Femur (tissue), 1 donor: ENCODE measurements at places on chromosomes 3 and 15.

DNA sequence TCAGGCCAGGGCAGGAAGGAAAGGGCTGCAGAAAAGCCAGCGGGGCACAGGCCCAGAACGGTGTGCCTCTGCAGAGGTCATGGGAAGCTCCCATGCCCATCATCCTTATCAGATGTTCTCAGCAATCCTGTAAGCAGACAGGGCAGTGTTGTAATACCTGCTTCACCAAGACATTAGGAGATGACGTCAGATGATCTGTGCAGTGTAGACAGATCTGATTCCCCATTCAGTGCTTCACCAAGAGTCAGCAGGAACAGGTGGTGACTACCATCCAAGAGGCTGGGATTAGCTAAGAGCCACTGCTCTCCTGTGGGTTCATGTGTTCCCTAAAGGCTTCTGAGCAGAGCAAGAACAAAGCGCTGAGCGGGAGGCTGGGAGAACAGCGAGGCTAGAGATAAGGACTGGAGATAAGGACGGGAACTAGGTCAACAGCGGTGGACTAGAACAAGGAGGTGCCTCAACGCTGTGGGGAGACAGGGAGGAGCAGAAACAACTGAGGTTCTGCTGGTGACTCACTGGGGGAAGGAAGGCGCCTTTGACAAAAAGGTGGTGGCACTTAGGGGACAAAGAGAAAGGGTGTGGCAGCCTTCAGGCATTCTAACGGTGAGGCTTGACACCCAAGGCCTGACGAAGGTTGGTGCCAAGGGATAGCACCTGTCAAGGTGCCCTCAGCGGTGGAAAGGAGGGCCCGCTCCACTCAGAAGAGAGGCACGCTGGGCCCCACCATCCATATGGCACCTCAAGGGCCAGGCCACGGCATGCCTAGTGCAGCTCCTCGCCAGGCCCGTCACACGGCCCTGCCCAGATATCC is 28.4 kb downstream of the CCDC12 start:
- no peak for DNase-seq

GRCh38 chr3:172065527-172065926 is 26.1 kb downstream of the FNDC3B start:
- peak; percentile 71 for DNase-seq

DNA sequence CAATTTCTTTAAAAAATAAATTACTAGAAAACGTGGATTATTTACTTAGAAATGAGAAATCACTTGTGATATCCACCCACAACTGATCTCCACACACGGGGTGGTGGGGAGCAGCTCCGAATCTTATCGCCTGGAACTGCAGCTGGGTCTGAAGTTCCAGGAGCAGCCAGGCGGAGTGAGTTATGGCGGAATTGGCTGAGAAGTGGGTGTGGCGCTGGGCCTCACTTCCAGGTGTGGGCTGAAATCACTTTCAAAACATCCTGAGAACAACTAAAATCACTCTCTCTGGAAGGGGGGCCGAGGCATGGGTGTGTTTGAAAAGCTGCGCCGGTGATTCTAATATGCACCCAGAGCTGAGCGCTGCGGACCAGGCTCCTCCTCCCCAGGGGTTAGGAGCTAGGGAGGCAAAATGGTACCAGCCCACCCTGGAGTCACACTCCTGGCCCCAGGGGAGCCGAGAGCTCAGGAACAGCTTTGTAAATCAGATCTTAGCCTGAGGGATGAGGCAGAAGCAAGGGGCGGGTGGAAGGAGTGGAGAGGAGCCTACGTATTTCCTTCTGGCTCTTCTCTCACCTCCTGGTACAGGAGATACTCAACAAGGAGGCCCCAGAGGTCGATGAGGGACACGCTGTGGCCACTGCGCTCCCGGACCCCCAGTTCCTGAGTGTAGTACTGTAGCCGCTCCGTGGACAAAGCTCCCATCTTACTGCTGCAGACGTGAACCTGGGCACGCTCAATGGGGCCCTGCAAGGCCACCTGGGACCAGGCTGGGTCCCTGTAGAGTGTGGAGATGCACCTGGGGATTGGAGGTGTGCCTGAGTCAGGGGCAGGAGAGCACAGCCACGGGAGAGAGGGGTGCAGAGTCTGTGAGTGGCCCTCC is 9.6 kb downstream of the PLA2G4F start:
- peak; percentile 5 for DNase-seq

DNA sequence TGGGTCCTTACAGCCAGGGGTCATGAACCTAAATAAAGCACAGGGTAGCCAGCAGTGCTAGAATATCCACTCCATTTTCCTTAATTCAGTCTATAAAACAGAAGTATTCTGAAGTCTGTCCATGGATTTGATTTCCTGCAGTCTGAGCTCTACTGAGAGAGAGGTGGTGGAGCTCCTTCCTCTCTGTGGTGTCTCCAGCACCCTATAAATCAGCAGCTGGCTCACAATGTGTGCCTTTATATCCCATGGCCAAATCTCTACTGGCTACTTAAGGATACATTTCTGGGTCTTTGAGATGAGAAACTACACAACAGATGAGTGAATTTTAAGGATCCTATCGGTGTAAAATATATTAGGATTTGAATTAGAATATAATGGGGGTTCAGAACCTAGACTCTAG is 339.9 kb upstream of the RBMS3 start:
- DNase-seq: peak; percentile 18

DNA sequence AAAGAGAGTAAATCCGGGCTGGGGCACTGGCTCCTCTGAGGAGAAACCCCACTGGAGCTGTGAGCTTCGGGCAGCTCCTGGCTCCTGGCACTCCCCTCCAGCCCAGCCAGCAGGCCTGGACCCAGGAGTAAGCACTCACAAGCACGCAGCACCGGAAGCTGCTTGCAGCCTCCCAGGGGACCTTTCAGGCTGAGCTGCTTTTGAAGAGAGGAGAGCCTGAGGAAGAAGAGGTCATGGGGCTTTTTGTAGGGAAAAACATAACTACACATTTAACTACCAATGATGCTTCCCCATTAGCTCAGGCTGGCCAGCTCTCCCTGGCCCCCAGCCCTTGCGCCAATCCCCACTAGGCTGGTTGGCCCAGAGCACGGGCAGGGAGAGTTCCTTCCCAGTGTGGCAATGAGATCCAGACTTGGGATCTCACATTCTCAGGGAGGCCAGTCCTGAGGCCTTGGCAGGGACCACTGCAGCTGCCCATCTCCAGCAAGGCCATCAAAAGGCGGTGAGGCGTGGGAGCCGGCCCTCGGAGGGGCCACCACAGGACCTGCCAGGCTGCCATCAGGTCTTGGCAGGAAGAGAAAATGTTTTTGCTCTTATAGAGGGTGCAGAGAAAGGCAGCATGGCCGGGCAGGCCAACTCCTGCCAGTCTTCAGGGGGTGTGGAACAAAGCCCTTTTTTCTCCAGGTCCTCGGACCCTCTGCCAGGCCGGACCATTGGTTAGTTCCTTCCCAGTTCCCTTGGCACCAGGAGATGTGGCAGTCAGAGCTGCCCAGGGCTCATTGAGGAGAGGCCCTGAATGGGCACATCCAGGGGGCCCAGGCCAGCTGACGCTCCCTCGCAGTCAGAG is 41.5 kb upstream of the MFGE8 start:
- DNase-seq: peak; percentile 42

DNA sequence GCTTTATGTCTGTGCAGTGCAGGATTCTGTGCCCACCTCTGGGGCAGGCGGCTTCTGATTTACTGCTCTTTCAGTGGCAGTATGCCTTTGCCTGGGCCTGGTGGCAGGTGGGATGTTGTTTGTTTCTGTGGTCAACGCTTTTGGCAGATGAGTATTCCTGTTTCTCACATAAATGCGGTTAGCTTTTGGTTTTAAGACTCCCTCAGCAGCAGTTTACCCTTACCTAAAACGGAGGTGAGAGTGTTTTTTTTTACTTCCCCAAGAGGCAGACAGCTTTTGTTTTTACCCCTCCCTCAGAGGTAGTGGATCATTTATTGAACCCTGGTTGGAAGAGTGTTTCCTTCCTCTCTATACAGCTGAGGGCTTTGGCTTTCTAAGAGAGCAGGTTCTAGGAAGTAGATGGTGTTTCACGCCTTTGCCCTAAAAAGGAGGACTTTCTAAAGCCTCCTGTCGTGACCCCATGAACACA is 134.1 kb upstream of the PLSCR5 start:
- DNase-seq: no peak

DNA sequence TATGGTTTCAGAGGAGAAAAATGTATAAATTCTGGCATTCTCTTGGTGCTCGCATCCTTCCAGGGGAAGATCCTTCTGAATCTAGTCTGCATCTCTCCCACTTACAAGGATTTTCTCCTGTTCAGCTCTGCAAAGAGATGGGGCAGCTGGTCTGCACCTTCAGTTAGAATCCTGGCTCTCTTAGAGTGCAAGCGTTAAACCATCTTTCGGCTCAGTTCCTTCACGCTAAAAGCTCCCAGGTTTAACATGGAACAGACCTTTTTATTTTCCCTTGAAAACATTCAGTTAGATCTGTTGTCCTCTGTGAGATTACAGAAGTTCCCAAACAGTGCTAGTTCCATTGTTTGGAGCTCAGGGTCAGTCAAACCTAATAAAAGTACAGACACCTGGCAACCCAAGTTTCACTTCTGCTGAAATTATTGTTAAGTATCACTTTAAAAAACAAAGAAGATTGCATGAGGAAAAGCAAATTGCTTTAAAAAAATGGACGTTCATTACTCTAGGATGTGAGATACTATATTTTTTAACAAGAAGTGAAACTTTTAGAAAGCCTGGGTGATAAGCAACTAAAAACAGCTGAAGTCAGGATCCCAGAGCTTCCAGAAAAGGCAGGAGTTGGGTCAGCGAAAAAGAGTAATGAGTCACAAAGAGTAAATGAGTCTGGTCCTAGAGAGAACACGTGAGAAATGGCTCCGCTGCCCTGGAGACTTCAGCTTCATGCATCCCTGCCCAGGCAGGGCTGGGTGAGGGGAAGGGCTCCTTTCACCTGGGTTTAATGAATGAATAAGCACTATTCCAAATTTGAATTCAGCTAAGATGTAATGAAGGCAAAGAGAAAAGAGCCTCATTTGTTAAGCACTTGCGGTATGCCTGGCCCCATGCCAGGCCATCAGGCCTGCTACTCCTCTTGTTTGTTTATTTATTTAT is 63.3 kb downstream of the ABTB1 start:
- no peak for DNase-seq

GRCh38 chr3:69998759-69999139 is 784 bp upstream of the SAMMSON start:
- no peak for DNase-seq

- no peak for DNase-seq
Measured at GRCh38 chr15:39786447-39787056, 3.9 kb upstream of the FSIP1 start.

DNA sequence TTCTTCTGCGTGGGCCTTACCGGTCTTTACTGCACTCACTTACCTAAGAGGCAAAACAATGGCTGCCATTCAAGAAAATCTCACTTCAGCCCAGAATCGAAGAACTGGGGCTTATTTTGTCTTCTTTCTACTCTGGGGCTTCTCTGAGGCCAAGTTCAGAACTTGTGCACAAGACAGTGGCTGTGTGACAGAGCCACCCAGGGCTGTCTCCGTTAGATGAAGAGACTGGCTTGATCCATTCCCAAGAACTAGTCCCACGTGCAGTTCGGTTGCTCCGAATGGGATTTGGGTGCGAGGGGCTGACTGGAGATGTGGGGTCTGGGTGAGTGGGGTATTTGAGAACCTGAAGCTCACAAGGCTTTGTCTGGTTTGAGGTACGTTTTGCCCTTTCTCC is 795 bp upstream of the TCF12 start:
- no peak for DNase-seq

GRCh38 chr15:74614744-74615507 is 710 bp upstream of the CLK3 start:
- DNase-seq: peak; percentile 91

DNA sequence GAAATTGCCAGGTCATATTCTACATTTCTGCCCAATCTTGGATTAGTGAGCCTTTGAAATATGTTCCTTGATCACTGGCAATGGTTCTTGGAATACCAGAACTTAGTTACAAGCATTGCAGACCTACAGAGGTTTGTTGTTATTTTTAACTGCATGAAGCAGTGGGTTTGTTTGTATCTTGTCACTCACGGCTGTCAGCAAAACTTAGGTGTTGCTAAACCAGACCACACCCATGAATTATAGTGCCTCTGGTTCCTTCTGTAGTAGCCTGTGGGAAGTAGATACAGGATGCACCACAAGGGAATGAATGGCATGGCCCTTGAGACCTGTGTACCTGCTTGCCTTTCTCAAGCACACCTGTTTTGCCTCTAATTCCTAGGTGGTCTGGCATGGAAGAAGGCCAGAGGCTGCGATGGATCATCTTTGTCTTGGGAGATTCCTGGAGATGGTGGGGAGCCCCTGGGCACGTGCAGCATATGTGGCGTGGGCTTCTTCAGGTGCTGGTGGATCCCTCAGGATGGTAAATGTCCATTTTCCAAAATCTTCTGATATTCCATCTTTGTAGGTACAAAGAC is 138.8 kb downstream of the SNRPN start:
- no peak for DNase-seq

DNA sequence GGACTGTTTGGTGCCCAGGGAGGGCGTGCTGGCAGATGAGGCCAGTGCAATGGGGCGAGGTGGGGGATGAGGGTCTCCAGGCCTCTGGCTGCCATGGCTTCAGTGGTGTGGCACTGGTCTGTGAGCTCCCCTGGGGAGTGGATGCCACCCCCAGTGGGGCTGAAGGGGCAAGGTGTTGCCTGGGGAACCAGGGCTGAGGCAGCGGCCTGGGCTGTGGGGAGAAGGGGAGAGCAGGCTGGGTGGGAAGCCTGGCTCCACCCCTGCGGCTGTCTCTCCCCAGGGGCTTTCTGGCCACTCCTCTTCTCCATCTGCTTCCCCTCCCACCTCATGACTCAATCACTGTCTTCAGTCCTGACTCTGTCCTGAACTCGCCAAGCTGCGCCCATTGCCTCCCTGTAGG is 88.4 kb upstream of the TLE3 start:
- DNase-seq: no peak

DNA sequence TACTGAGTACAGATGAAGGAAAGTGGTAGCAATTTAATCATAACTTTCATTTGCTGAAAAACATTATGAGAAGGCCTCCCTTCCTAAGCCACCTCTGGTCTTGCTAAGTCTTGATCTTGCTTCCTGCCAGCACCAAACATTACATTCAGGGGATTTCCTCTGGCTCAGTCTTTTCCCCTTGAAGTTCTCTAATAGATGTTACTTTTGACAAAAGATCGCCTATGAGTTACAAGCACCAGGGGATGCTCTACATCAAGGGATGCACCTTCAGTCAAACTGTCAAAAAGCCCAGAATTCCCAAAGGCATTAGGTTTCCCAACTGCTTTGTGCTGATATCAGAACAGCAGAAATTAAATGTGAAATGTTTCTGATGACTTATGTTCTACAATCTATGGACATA is 47.3 kb downstream of the AQP9 start:
- DNase-seq: no peak

- no peak for DNase-seq
Measured at GRCh38 chr3:177883957-177884356, 652.3 kb upstream of the KCNMB2 start.

DNA sequence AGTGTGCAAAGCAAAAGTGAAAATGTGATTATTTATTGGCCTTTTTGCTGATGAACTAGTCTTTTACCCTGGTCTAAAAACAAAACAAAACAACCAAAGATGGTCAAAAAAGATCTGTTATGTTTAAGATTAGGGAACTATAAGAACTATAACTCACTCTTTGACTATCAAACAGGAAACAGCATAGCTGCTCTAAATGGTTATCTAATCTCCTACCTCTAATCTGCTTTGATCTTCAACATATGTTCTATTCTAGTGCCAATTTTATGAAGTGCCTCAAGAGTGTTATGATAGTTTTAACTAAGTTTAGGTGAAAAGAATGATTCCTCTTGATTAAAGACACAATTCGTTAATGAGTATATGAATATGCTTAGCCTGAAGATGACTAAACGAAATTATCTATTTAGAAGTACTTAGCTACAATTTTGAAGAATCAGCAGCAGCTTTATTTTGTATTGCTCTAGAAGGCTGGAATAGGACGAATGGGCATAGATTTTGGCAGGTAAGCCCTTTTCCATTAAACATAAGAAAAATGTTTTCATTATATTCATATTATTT is 46.0 kb downstream of the SETD2 start:
- DNase-seq: no peak
